Vagina (tissue), 2 donors: ENCODE measurements at places on chromosomes 1 and 21. TPM values are rescaled to one million over a fixed set of nuclear protein-coding genes. Genes with fewer than 3 reads are reported as not detected.

Gene ZNF644
- total RNA-seq, result 57.9 TPM

Gene SELL
- not detected for total RNA-seq

Gene PADI4
- 0.74 TPM for total RNA-seq

Gene COPA
- total RNA-seq, result 106 TPM

Gene ERICH3
- 0.49 TPM for total RNA-seq

Gene SLC22A15
- 9.8 TPM for total RNA-seq

Gene NKAIN1
- not detected for total RNA-seq

Gene RORC
- total RNA-seq, result 8.1 TPM

Gene PDPN
- 43.7 TPM for total RNA-seq

Gene ATP6V1G3
- total RNA-seq, result not detected

Gene DNAJC28
- total RNA-seq, result 1.5 TPM

Gene RGS4
- total RNA-seq, result 6.9 TPM

Gene NCF2
- 12.5 TPM for total RNA-seq

Gene SAMD11
- total RNA-seq, result 33.9 TPM

Gene DCST2
- 7.9 TPM for total RNA-seq

Gene TDRD5
- not detected for total RNA-seq
